Stimulated activated CD4-positive, alpha-beta T cell treated with anti-CD3 and anti-CD28 coated beads, Interleukin-1b, Interleukin-23, amount 100 ng/mL, for 1 hour (primary cell): ENCODE measurements at places on chromosomes 2 and 18.

DNA sequence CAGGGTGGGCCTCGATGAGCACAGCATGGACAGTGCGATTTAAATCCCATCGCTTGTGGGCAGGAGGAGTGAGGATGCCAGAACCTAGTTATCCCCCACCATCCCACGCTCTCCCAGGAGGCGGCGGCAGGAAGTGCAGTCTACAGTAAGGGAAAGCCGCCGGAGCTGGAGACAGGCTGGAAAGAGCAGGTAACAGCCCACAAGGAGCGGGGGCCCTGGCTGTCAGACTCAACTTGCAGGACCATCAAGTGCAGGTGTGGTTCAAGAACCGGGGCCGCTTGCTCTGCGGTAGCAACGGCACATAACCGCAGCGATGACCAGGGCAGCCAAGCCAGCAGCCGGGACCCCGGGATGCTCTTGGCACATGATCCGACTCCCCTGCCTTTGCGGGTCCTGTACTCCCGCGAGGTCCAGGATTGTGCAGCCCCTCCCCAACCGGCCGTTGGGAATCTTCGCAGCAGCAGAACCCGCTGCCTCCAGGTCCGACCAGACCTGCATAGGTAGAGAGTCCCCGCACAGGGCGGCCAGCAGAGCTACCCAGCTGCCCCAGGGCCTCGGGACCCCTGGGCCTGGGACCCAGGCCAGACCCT lies 82.1 kb downstream of the BIN1 start:
- no peak for DNase-seq

- no peak for DNase-seq
These were observed 108.8 kb downstream of the MTCL1 start for GRCh38 chr18:8814206-8814605.

- no peak for DNase-seq
These were observed 163.4 kb upstream of the SH3BP4 start for GRCh38 chr2:234788381-234788780.

GRCh38 chr2:98559581-98559980 lies 48.7 kb downstream of the COA5 start:
- no peak for DNase-seq

DNA sequence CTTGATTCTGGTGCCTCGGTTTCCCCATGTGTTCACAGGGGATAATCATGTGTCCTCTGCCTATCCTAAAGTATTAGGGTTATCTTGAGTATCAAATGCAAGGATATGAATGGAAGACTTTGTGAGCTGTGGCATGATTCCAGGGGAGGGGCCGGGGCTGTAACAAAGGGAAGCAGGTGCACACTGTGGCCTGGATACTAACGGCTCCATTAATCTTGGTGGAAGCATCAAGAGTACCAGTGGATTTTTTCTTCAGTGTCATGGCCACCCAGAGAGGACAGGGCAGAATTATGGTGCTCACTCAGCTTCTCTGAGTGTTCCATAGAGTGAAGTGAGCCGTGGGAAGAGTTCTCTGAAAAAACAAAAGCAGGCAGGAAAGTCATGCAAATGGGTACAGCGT lies 320.1 kb downstream of the ALK start:
- no peak for DNase-seq

DNA sequence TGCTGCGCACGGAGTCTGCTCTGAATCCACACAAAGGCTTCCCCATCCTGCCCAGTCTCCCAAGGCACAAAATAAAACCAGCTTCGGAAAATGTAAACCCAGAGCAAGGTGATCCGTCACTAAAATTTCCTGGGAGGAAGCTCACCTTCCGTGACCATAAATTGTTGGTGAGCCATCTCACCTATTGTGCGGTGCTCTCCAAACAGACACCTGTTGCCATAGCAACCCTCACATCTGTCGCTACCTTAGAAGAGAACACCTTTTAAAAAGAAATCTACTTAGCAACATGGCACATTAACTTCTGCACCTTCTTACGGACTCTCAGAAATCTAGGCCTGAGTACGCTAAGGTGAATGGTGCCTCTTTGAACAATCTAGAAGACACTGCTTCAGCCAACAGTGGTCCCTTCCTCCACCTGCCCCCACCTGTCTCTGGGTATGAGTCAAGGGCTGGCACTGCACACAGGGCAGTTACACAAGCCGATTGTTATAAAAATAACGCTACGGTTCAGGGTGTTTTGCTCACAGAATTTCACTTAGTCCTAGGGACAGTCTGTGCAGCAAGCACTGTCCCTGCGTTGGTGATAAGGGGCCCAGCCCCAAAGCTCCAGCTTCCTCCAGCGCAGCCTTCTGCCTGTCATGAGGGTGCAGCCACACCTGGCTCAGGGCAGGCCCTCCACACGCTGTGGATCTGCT lies 114.9 kb upstream of the ID2 start:
- no peak for DNase-seq

GRCh38 chr2:205387350-205388055 lies 294.8 kb upstream of the NRP2 start:
- no peak for DNase-seq

- DNase-seq = no peak
These were observed 273.5 kb downstream of the CALCRL start for GRCh38 chr2:187174582-187174981.

DNA sequence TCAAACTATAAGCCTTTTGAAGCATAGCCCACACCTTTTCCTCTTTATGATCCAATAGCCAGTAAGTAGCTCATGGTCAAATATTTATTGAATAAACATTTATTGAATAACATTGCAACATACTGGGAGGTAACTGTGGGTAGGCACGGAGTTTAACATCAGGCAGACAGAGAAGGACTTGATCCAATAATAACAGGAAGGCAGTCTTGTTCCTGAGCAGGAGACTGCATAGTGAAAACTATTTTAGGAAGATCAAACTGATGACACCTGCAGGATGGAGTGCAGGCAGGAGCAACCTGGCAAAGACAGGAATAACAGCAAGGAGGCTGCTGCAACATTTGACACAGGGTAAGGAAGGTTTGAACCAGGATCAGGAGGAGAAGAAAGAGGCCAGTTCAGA lies 3.1 kb upstream of the DCTN1 start:
- DNase-seq = no peak

DNA sequence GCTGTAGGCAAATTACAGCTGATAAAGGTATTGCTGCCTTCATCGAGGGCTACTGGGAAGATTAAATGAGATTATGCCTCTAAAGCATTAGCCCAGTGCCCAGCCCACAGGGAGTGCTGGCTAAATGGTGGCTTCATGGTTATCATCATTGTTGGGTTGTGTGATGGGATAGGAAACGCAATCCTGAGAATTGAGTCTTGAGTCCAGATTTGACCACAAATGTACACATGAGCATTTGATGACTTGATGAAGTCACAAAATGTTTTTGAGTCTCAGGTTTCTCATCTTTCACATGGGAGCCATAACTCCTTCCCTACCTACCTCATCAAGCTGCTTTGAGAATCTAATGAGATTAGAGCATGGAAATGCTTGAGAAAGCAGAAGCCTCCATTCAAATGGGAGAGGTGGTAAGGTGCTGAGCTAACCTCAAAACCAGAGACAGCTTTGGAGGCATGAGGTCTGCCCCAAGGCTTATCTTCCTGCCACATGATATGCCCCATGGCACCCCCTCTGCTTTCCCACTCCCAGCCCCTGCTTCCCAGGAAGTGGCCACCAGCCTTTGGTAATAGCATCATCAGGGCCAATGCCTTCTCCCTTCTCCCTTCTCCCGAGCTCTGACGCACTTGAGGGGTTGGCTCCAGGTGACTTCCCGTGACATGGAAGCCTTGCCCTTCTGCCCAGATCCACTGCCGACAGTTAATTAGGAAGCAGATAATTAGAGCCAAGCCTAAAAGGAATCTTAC lies 149.4 kb upstream of the EPAS1 start:
- DNase-seq = no peak

DNA sequence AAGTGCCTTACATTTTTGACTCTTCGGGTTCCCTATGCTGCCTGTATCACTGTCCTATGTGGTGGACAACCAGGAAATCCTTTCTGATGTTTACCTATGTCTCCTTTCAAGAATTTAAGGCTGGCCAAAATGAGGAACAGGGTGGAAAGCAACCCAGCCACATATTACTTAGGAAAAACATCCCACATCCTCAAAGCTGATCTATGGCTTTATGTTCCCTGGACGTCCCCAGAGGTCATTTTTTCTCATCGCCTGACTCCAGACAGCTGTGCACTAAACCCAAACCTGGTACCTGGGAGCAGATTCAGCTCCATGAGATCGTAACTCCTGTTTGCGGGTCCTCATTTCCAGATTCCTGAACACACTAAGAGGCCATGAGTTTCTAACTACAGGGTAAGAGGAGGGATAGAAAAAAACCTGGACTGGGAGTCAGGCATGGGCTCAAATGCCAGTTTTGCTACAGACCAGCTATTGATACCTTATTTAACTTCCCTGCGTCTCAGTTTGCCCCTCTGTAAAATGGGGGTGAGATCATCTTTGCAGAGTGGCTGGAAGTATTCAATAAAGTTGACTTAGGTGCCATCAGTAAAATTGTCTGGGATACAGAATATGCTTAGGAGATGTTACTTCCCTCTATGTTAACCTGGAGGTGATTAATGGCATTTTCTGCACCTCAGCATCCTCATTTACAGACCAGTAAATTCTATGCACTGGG lies 70.8 kb downstream of the TNS1 start:
- no peak for DNase-seq
